Fibroblast of the aortic adventitia (primary cell): ENCODE measurements at places on chromosomes 2 and 18. TPM values are rescaled to one million over a fixed set of nuclear protein-coding genes. Genes with fewer than 3 reads are reported as not detected.

The MYO7B gene
- 0.18 TPM in 1 of 2 replicates, not detected in the other for total RNA-seq

The CNRIP1 gene
- total RNA-seq, result 40.0 and 46.9 TPM in 2 replicates

The DAW1 gene
- total RNA-seq, result 1.3 TPM in 1 of 2 replicates, not detected in the other

The GKN2 gene
- total RNA-seq, result not detected in 2 replicates

The LTBP1 gene
- 90.7 and 947 TPM in 2 replicates for total RNA-seq

The TGFA gene
- total RNA-seq, result not detected in 2 replicates

The SLC11A1 gene
- total RNA-seq, result 0.09 and 0.33 TPM in 2 replicates

The TMEM169 gene
- total RNA-seq, result 0.36 TPM in 1 of 2 replicates, not detected in the other

The TRAPPC8 gene
- 18.8 and 48.5 TPM in 2 replicates for total RNA-seq

The TTN gene
- total RNA-seq, result 0.16 and 5.5 TPM in 2 replicates

The C2orf92 gene
- total RNA-seq, result 1.9 and 2.0 TPM in 2 replicates

The ANKRD62 gene
- total RNA-seq, result not detected in 2 replicates

The GRHL1 gene
- total RNA-seq, result 1.3 TPM in 1 of 2 replicates, not detected in the other

The C2orf66 gene
- 0.27 TPM in 1 of 2 replicates, not detected in the other for total RNA-seq

The ICOS gene
- not detected in 2 replicates for total RNA-seq

The RAX gene
- total RNA-seq, result not detected in 2 replicates

The NEU2 gene
- not detected in 2 replicates for total RNA-seq

The CENPA gene
- total RNA-seq, result 9.2 TPM in 1 of 2 replicates, not detected in the other

The GPR45 gene
- total RNA-seq, result not detected in 2 replicates

The UGT1A6 gene
- 0.09 TPM in 1 of 2 replicates, not detected in the other for total RNA-seq

The IL1R2 gene
- 0.57 and 0.81 TPM in 2 replicates for total RNA-seq

The CTDSP1 gene
- 53.6 and 70.4 TPM in 2 replicates for total RNA-seq

The SALL3 gene
- not detected in 2 replicates for total RNA-seq

The CLEC4F gene
- not detected in 2 replicates for total RNA-seq

The MOGAT1 gene
- total RNA-seq, result not detected in 2 replicates

The LHCGR gene
- total RNA-seq, result 0.25 TPM in 1 of 2 replicates, not detected in the other

The CHST9 gene
- not detected in 2 replicates for total RNA-seq

The ANKRD30BL gene
- total RNA-seq, result 0.16 TPM in 1 of 2 replicates, not detected in the other

The PRKAG3 gene
- 0.18 and 0.41 TPM in 2 replicates for total RNA-seq

The PTH2R gene
- 0.33 TPM in 1 of 2 replicates, not detected in the other for total RNA-seq

The GIGYF2 gene
- total RNA-seq, result 58.5 and 139 TPM in 2 replicates

The SFT2D3 gene
- total RNA-seq, result 3.5 and 7.0 TPM in 2 replicates

The AGXT gene
- total RNA-seq, result not detected in 2 replicates

The TCF23 gene
- 2.3 TPM in 1 of 2 replicates, not detected in the other for total RNA-seq

The ITGA4 gene
- 8.9 and 27.6 TPM in 2 replicates for total RNA-seq

The PDE11A gene
- total RNA-seq, result not detected in 2 replicates

The SPTBN1 gene
- total RNA-seq, result 254 and 293 TPM in 2 replicates

The BMP10 gene
- total RNA-seq, result not detected in 2 replicates

The KLF7 gene
- 12.3 and 38.5 TPM in 2 replicates for total RNA-seq

The SOWAHC gene
- total RNA-seq, result 9.3 and 14.6 TPM in 2 replicates

The ELOA2 gene
- total RNA-seq, result not detected in 2 replicates

The UGT1A10 gene
- 0.41 TPM in 1 of 2 replicates, not detected in the other for total RNA-seq

The SH2D6 gene
- total RNA-seq, result 0.27 TPM in 1 of 2 replicates, not detected in the other

The AQP12A gene
- not detected in 2 replicates for total RNA-seq

The DCTN1 gene
- 147 and 293 TPM in 2 replicates for total RNA-seq
